ENCODE measurements at places on chromosomes 5 and 9.

- DNase-seq: no peak
These were observed 31.7 kb downstream of the BRINP1 start for GRCh38 chr9:119337573-119337972.

GRCh38 chr9:91172329-91172728 is 189.4 kb downstream of the AUH start:
- DNase-seq: no peak

GRCh38 chr9:95381221-95381620 is 63.7 kb upstream of the FANCC start:
- DNase-seq: no peak

GRCh38 chr9:131478421-131478868 is 24.3 kb upstream of the POMT1 start:
- DNase-seq: peak; percentile 44

GRCh38 chr9:8262625-8263622 is 463.3 kb upstream of the DMAC1 start:
- DNase-seq: no peak

DNA sequence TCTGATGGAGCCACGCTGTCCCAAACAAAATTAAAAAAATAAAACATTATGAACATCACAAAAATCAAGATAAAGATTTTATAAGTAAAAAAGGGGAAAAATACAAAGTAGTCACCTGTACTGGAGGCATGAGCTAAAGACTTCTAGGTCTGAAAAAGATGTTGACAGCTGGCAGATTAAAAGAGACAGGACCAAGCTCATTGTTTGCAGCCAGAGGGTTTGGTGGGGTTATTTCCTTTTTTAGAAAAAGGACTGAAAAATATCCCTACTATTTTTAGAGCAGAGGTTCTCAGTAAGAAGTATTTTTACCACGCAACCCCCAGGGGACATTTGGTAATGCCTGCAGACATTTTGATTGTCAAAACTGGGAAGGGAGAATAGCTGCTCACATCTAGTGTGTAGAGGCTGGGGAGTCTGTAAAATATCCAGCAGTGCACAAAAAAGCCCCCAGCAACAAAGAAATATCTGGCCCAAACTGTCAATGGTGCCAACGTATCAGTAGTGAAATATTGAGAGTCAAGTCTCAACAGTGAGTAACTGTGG is 353.4 kb downstream of the TLE1 start:
- DNase-seq: no peak

DNA sequence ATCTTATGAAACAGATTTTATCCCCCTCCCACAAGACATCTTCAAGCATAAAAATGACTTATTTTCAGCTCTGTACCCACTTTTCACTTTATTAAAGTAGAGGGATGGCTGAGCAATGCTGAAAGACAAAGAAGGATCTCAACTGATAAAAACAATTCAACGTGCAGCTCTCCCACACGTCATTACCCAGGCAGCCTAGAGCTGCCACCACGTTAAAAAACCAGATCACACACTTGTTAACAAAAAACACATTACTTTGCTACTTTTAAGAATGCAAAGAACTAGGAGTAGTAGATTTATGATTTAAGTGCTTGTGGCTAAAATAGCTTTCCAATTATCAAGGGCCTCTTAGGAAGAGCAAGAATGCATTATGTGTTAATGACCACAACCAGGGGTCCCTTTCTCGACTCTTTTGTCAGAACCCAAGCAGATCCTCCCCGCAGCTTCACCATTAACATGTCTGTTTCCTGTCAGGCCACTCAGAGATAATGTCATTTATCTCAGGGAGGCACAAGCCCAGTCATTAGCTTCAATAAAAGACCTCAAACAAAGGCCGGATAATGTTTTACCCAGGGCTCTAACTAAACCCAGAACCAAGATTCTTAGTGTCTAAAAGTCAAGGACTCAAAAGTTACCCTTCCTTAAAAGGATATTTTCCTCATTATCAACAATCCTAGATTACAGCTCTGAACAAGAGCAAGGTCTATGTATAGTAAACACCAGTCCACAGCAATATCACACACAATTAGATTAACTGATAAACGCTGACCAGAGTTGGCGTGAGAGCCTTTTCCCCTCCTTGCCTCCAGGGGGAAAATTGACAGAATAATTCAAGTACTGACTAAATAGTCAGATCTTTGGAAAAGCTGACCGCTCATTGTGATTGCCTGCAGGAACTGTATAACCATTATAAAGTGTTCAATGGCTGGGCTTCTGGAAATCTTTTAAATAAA is 7.5 kb downstream of the ZNF608 start:
- DNase-seq: no peak
